ENCODE measurements at places on chromosomes 1 and 21.
A peak's percentile ranks its signal among the peaks of the same experiment; 100 is the strongest.

- no peak overlapping the region for H3K27ac ChIP-seq
- peak; percentile 23 for DNase-seq
- H3K36me3 ChIP-seq, result no peaks in the 10 kb centered on the region
- H3K4me3 ChIP-seq, result peak overlapping the region; percentile 73
These were observed 53.7 kb upstream of the DNAJC6 start for GRCh38 chr1:65255656-65256050.

- DNase-seq, result no peak
- no peak overlapping the region for H3K4me3 ChIP-seq
- no peaks in the 10 kb centered on the region for H3K27me3 ChIP-seq
- H3K36me3 ChIP-seq, result no peaks in the 10 kb centered on the region
- peaks cover 34% of the 10 kb centered on the region for H3K4me1 ChIP-seq
- H3K27ac ChIP-seq, result no peak overlapping the region
These were observed 29.9 kb downstream of the NUAK2 start for GRCh38 chr1:205291596-205291995.

GRCh38 chr1:220929304-220929703 lies 50.1 kb downstream of the HLX start:
- H3K4me3 ChIP-seq, result no peak overlapping the region
- no peak for DNase-seq
- no peaks in the 10 kb centered on the region for H3K4me1 ChIP-seq
- no peaks in the 10 kb centered on the region for H3K36me3 ChIP-seq

- DNase-seq, result no peak
- no peaks in the 10 kb centered on the region for H3K27me3 ChIP-seq
- H3K36me3 ChIP-seq, result no peaks in the 10 kb centered on the region
- no peak overlapping the region for H3K27ac ChIP-seq
These were observed 628.4 kb upstream of the TMPRSS15 start for GRCh38 chr21:19031953-19032352.

DNA sequence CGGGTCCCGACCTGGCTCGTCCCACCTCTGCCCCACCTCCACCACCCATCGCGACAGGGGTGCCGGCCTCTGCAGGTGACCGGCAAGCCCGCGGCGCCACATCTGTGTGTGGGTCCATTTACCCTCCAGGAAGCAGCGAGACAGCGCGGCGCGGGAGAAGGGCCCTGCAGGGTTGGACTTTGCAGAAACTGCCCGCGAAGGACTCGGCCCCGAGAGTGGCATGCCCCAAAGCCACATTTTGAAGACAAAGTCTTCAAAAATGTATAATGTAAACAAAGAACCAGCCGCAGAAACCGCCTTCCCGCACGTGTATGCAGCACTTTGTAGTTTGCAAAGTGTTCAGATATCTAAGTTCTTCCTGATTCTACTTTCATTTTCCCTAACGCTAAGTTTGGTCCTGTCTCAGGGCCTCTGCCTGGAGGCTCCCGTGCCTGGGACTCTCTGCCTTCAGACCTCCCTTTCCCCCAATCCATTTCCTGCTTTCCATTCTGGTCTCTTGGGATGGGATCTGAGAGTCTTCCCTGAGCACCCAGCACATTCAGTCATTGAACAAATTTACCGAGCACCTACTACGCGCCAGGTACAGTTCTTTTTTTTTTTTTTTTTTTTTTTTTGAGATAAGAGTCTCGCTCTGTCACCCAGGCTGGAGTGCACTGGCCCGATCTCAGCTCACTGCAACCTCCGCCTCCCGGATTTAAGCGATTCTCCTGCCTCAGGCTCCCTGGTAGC lies 524 bp upstream of the TMCO4 start:
- H3K27ac ChIP-seq, result no peak overlapping the region
- peak overlapping the region; percentile 68 for H3K4me3 ChIP-seq
- DNase-seq, result peak; percentile 39
- no peaks in the 10 kb centered on the region for H3K36me3 ChIP-seq
- peaks cover 12% of the 10 kb centered on the region for H3K4me1 ChIP-seq

GRCh38 chr1:15282810-15283474 lies 35.9 kb downstream of the FHAD1 start:
- H3K27ac ChIP-seq, result no peak overlapping the region
- no peaks in the 10 kb centered on the region for H3K36me3 ChIP-seq
- peak; percentile 56 for DNase-seq
- no peaks in the 10 kb centered on the region for H3K27me3 ChIP-seq

DNA sequence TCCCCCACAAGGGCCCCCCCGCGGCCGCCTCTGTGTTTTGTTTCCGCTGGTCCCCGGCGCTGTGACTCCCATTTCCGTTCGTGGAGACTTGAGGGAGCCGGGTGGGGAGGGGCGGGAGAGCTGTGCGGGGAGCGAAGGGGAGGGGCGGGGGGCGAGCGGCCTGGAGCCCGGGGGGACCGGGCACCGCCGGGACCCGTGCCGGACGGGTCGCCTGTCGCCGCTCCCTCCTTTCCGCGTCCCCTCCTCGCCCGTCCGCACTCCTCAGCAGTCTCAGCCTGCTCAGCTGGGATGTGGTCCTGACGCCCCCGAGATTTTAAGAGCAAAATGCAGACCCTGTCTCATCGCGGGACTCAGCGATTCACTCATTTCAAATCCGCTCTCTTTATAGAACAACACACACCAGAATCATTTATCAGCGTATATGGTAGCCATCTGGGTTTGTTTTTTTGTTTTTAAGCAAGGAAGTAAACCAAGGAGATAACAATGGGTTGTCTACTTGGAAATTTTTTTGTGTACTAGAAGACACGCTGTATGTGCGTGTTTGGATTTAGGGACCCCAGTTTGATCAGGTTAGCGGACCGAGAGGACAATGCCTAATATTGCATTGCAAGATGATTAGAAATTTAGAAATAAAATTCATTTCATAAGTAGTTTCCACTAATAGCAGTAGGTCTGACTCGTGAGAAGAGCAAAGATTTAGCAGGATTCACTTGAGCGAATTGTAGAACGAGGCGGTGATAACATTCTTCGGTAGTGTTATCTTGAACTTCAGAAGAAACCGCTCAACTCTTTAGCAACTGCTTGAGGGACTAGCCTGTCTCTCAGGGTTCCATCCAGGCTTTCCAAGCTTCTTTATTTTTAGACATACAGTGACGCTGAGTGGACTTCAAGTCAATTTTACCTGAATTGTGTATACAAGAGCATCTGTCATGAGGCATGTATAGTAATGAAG lies 1.1 kb downstream of the GABPA start:
- peak; percentile 81 for DNase-seq

- DNase-seq, result no peak
- H3K27me3 ChIP-seq, result no peaks in the 10 kb centered on the region
- no peak overlapping the region for H3K27ac ChIP-seq
- no peak overlapping the region for H3K4me3 ChIP-seq
- peaks cover 12% of the 10 kb centered on the region for H3K4me1 ChIP-seq
These were observed 37.0 kb downstream of the UBE2G2 start for GRCh38 chr21:44764319-44765230.

GRCh38 chr1:171122893-171123292 lies 32.2 kb downstream of the FMO3 start:
- no peak overlapping the region for H3K27ac ChIP-seq
- no peaks in the 10 kb centered on the region for H3K4me1 ChIP-seq
- no peak overlapping the region for H3K4me3 ChIP-seq
- no peaks in the 10 kb centered on the region for H3K36me3 ChIP-seq
- no peak for DNase-seq

DNA sequence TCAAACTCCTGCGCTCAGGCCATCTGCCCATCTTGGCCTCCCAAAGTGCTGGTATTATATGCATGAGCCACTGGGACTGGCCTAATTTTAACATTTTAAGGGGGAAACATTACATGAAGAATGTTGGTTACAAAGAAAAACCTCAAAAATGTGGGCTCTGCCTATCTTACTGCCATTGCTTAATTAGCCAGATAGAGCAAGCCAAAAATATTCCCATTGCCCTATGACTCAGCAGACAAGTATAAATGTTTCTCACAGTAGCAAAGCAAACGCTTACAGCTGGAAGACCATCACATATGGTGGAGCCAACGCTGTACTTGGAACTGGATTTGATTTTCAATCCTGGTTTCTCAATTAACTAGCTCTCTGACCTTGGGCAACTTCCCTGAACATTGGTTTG lies 502.0 kb downstream of the SMYD3 start:
- H3K4me1 ChIP-seq, result no peaks in the 10 kb centered on the region
- H3K4me3 ChIP-seq, result no peak overlapping the region
- no peak overlapping the region for H3K27ac ChIP-seq
- no peaks in the 10 kb centered on the region for H3K27me3 ChIP-seq
- DNase-seq, result no peak

GRCh38 chr1:178451529-178451928 lies 45.2 kb downstream of the CLEC20A start:
- no peak for DNase-seq
- no peak overlapping the region for H3K4me3 ChIP-seq
- 0 out of 2 replicates have a peak, but pooled peaks cover 3% of the 10 kb centered on the region for H3K4me1 ChIP-seq
- H3K36me3 ChIP-seq, result peaks cover 4% of the 10 kb centered on the region
- no peaks in the 10 kb centered on the region for H3K27me3 ChIP-seq

Data from GM23338 (cell line).